ENCODE measurements at places on chromosomes 16 and 17. TPM values are rescaled to one million over a fixed set of nuclear protein-coding genes. Genes with fewer than 3 reads are reported as not detected.

DOK4 gene
- 27.1 TPM for total RNA-seq

CCL17 gene
- not detected for total RNA-seq

DVL2 gene
- total RNA-seq = 103 TPM

TBC1D3K gene
- not detected for total RNA-seq

TNFSF13 gene
- 7.6 TPM for total RNA-seq

NLRC3 gene
- total RNA-seq = 0.71 TPM

TPPP3 gene
- total RNA-seq = 52.7 TPM

FAM20A gene
- total RNA-seq = 7.8 TPM

SERPINF2 gene
- total RNA-seq = 1.6 TPM

ARHGAP27 gene
- total RNA-seq = 11.5 TPM

EME1 gene
- 4.3 TPM for total RNA-seq

FOXF1 gene
- 0.77 TPM for total RNA-seq

RAMP2 gene
- total RNA-seq = 26.2 TPM

CACNG5 gene
- total RNA-seq = 64.4 TPM

CYTH1 gene
- 86.8 TPM for total RNA-seq

PKMYT1 gene
- 8.2 TPM for total RNA-seq

C1QL1 gene
- 11.7 TPM for total RNA-seq

TBC1D26 gene
- 2.9 TPM for total RNA-seq

CNGB1 gene
- total RNA-seq = 50.7 TPM

RHBDF2 gene
- total RNA-seq = 9.1 TPM

KCNAB3 gene
- 8.0 TPM for total RNA-seq

TBC1D3E gene
- total RNA-seq = not detected

KRT24 gene
- not detected for total RNA-seq

GAN gene
- total RNA-seq = 21.2 TPM

MFAP4 gene
- 84.2 TPM for total RNA-seq

HOXB7 gene
- total RNA-seq = not detected

STAT5B gene
- total RNA-seq = 60.3 TPM

NPIPA5 gene
- not detected for total RNA-seq

FAM234A gene
- 66.5 TPM for total RNA-seq

SHISA9 gene
- 2.7 TPM for total RNA-seq
